ENCODE measurements at places on chromosomes 2 and 18.
A peak's percentile ranks its signal among the peaks of the same experiment; 100 is the strongest.

GRCh38 chr2:242057379-242058040 is 188.0 kb downstream of the RTP5 start:
- no peak for ATAC-seq

DNA sequence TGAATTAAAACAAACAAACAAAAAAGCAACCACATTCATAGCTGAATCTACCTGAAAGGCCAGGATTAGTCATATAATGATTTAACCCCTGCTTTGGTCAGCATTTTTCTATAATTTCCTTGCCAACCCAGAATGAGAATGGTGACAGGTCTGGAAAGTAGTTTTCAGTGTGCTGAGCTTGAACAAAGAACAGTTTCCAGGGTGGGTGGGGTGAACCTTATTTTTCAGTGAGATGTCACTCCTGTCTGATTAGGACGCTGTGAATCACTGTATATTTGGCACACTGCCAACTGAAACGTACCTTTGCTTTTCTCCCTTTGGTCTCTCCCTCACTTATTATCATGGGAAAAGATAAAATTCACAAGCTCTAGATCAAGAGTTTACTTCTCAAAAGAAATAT is 35.0 kb upstream of the DSC1 start:
- ATAC-seq, result no peak

DNA sequence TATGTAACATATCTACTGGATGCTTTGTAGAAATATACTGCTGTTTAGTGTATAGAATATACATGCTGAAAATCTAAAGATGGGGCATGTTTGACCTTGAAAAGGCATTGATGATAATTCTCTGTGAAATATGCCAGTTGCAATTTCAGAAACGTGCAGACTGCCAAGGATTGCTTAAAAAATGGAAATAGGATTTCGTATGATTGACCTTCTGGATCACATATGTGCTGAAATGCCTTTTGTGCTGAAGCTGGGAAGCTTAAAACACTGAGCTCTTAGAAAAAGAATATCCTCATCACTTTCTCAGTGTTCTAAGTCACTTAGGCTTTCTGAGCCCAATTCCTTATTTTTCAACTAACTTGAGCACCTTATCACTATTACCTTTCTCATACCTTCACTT is 14.3 kb downstream of the NYAP2 start:
- no peak for ATAC-seq

GRCh38 chr2:182166406-182166805 is 180.8 kb downstream of the PPP1R1C start:
- ATAC-seq, result no peak

DNA sequence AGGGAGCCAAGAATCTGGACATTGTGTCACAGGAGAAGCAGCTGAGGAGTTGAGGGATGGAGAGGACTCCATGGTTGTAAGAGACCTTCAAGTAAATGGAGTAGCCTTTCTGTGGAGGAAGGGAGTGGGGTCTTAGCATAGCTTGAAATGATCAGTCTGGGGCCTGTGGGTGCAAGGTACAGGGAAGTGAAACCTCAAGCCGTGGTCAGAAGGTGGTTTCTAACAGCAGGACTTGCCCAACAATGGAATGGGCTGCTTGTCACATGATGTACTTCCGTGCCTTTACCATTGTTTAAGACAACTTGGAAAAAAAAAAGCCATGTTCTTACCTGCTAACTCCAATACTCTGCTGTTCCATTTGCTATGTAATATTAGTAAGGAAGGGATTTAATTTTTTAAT is 140.7 kb downstream of the LDLRAD4 start:
- no peak for ATAC-seq

GRCh38 chr2:1088192-1088860 is 137.7 kb downstream of the SNTG2 start:
- ATAC-seq, result no peak

DNA sequence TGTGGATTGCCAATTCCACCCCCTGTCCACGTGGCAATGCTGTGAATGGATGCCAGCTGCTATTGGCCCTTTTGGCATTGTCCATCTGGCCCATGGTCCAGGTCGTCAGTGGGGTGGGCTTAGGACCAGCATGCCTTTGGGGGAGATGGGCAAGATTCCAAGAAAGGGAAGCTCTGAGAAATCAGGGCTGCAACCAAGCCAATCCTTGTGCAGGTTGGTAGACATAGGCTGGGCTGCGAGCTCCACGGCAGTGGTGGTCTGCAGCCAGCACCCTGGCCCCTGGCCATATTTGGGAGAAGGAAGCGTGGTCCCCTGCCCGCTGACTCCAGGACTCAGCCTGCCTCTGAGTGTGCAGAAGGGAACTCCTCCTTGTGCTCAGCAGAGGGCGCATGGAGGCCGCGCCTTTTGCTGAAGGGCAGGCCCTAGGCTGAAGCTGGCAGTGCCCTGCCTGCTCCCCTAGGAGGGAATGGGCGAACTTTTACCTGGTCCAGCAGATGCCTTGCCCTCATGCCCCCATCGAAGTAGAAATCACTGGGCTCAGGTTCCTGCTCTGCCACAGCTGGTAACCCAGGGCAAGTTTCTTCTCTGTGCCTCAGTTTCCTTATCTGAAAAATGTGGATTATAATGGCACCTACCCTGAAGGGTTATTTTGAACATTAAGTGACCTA is 5.4 kb downstream of the SPR start:
- ATAC-seq, result peak; percentile 93

GRCh38 chr2:71631411-71631931 is 178.1 kb downstream of the DYSF start:
- peak; percentile 89 for ATAC-seq

DNA sequence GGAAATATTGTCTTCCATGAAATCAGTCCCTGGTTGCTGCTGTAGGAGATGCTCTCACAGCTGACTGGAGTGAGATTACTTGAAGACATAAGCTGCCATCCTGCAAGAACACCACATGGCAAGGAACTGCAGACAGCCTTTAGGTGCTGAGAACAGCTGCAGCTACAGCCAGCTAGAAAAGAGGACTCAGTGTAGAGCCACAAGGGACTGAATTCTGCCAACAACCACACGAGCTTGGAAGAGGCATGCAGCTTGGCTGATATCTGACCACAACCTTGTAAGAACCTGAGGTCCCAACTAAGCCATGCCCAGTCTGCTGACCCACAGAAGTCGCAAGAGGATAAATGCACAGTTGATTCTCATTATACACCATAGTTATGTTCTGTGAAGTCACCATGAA is 181.8 kb upstream of the ARL4C start:
- no peak for ATAC-seq

GRCh38 chr2:204835786-204836185 is 290.5 kb downstream of the PARD3B start:
- ATAC-seq, result no peak

- ATAC-seq, result no peak
Observed at GRCh38 chr18:26926066-26926675, 60.7 kb upstream of the AQP4 start.

DNA sequence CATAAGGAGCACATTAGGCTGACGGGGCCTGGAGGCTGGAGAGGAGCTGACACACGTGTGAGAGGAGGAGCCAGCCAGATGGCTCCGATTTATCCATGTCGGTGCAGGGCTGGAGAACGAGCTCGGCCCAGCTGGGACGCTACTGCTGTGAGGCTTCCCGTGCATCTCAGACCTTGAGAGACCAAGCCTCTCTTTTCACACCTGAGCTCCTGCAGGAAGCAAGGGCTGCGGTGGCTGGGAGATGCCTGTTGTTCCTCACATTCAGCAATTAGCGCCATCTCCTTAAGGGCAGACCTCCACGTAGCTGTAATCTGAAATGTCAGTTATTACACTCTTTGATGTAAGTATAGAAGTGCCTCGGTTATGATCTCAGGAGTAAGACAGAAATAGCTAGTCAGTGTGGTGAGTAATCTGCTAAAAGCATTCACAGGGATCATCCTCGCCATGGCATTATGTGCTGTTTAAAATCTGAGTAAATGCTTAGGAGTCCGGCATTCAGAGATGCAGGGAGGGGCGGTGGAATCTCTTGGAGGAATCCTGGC is 107.9 kb downstream of the PRKCE start:
- ATAC-seq, result peak; percentile 87

DNA sequence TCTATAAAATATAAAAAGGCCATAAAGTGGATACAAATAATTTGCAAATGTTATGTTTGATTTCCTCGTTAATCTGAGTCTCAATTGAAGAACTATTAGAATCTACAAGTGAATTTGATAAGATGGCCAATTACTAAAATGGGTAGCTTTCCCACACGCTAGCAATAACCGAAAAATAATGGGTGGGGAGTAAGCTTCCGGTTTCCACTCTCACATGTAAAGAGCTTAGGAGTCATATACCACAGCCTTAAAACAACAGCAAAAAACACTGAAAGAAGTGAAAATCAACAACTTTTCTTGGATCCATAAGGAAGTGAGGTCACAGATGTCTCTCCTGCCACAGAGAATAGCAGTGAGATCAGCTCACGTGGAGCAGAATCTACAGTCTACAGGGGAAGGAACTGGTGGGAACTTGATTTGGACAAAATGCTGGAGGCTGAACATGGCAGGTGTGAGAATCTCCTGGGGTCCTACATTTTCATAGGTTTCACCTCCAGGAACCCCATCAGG is 18.6 kb downstream of the THAP4 start:
- ATAC-seq, result no peak

DNA sequence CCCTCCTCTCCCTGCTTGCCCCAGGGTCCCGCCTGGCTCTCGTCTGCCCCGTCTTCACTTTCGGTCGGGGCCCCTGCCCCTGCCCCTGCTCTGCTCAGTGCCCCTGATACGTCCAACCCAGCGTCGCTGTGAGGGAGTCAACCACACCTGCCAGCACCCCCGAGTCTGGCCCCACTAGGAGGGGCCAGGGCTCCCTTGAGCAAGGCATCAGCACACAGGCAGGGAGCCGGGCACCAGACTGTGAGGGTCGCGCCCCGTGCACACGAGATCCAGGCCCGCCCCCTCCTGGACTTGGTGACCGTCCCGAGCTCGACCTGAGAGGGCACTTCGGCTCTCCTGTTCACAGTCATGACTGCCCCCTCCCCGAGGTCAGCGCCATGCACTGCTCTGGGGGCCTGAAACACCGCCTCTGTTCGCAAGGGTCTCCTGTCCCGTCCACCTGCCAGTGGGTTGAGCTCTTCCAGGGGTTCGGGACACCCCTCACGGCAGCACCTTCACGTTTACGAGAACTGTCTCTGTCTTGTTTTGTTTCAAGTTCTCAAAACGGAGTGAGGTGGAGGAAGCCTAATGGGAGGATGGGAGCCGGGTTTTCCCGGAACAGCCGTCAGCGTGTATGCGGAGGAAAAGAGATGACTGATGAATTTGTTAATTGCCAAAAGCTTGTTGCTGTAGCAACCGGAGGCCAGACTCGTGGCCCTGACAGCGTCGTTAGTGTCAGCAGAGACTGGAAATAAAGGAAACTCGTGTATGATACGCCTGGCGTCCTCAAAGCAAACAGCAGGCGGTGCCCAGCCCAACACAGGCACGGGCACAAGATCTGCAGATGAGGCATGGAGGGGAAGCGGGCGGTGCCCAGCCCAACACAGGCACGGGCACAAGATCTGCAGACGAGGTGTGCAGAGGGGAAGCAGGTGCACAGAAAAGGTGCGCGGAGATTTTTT is 48.2 kb upstream of the KCNG2 start:
- no peak for ATAC-seq

All from SK-N-SH treated with all-trans-retinoic acid at 6 μM for 48 hours (cell line).